ENCODE measurements at places on chromosomes 3 and 15.

- H3K36me3 ChIP-seq = peaks cover 14% of the 10 kb centered on the region
- no peak for DNase-seq
- H3K27me3 ChIP-seq = no peaks in the 10 kb centered on the region
- H3K4me3 ChIP-seq = no peak overlapping the region
- no peak overlapping the region for H3K27ac ChIP-seq
- peaks cover 8% of the 10 kb centered on the region for H3K4me1 ChIP-seq
These were observed 6.5 kb downstream of the ZNF589 start for GRCh38 chr3:48247401-48247811.

DNA sequence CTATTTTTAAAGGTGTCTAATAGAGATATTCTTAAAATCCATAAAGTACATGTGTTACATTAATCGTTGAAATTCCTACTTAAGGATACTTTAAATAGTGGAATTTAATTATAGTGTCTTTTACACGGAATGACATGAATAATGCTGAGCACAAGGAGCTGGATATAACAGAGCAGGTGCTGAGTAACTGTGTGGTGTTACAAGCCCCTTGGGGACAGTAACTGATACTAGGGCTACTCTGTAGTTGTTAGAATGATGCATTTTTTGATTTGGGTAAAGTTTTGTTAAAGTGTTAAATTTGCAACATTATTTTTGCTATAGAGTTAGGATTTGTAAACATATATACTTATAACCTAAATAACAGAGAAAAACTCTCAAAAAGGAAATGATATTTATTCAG, 1496.1 kb downstream of the OTOL1 start:
- H3K4me1 ChIP-seq = no peaks in the 10 kb centered on the region
- H3K27me3 ChIP-seq = no peaks in the 10 kb centered on the region
- no peak overlapping the region for H3K27ac ChIP-seq
- no peak for DNase-seq

DNA sequence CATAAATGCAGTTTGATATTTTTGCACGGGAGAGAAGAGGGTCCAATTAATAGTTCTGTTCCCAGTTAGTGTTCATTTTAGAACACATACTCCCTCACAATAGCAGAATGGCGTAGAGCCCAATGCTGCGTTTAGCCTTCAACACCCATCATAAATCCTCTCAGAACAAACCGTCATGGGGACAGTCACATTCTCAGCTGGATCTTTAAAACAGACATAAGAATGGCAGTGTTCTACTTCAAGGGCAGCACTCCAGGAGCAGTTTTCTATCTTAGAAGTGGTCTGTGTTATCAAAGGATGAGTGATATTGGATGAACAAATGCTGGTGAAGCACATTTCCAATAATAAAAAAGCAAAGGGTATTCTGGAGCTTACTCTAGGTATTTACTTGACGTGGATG, 230.5 kb downstream of the PDZRN3 start:
- H3K36me3 ChIP-seq = no peaks in the 10 kb centered on the region
- H3K4me3 ChIP-seq = no peak overlapping the region
- no peaks in the 10 kb centered on the region for H3K4me1 ChIP-seq
- no peak overlapping the region for H3K27ac ChIP-seq

- no peak for DNase-seq
- H3K27me3 ChIP-seq = no peaks in the 10 kb centered on the region
- no peaks in the 10 kb centered on the region for H3K36me3 ChIP-seq
- no peak overlapping the region for H3K27ac ChIP-seq
- H3K4me3 ChIP-seq = no peak overlapping the region
These were observed 84.4 kb upstream of the HES1 start for GRCh38 chr3:194051366-194052149.

GRCh38 chr15:20355256-20355868, 186.2 kb downstream of the GOLGA6L6 start:
- DNase-seq = no peak
- peaks cover 3% of the 10 kb centered on the region for H3K4me1 ChIP-seq
- no peaks in the 10 kb centered on the region for H3K27me3 ChIP-seq
- H3K27ac ChIP-seq = no peak overlapping the region
- no peaks in the 10 kb centered on the region for H3K36me3 ChIP-seq

DNA sequence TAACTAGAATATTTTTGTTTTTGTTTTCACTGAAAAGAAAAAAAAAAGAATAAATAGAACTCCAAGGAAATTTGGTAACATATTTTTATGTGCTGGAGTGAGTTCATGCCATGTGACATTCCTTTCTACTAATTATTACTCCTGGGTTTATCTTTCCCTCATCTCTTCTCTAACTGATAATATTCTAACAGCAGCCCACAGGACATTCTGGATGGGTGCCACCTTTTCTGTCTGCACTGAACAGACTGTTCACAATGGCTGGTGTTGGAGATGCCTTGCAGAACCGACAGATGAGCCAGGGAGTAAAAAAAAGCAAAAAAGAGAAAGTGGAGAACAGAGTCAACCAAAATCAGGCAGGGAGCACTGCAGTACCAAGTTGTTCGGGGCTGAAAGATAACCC, 151.3 kb downstream of the OR4M2 start:
- H3K27ac ChIP-seq = no peak overlapping the region
- DNase-seq = no peak
- H3K4me1 ChIP-seq = no peaks in the 10 kb centered on the region
- H3K36me3 ChIP-seq = no peaks in the 10 kb centered on the region
- H3K27me3 ChIP-seq = no peaks in the 10 kb centered on the region
